A549 treated with GW870086 at 1 μM for 4 hours (cell line): ENCODE measurements at places on chromosomes 6 and 20. TPM values are rescaled to one million over a fixed set of nuclear protein-coding genes. Genes with fewer than 3 reads are reported as not detected.

Gene LAMA4
- 0.75 to 1.9 TPM (median 1.4 TPM) in 5 replicates for total RNA-seq

Gene ZBTB12
- 3.1 to 4.0 TPM (median 3.5 TPM) in 5 replicates for total RNA-seq

Gene BEND3
- 3.3 to 3.6 TPM (median 3.4 TPM) in 5 replicates for total RNA-seq

Gene PRSS35
- 0.07 to 0.15 TPM (median 0.09 TPM) in 4 of 5 replicates, not detected in the other for total RNA-seq

Gene PDE10A
- total RNA-seq = 24.4 to 28.4 TPM (median 27.9 TPM) in 5 replicates
